T follicular helper cell (primary cell): ENCODE measurements at places on chromosomes 6 and 20.

- no peak for DNase-seq
These were observed 518.1 kb upstream of the JARID2 start for GRCh38 chr6:14727494-14728395.

GRCh38 chr20:37096415-37097041, 731 bp upstream of the RBL1 start:
- no peak for DNase-seq

DNA sequence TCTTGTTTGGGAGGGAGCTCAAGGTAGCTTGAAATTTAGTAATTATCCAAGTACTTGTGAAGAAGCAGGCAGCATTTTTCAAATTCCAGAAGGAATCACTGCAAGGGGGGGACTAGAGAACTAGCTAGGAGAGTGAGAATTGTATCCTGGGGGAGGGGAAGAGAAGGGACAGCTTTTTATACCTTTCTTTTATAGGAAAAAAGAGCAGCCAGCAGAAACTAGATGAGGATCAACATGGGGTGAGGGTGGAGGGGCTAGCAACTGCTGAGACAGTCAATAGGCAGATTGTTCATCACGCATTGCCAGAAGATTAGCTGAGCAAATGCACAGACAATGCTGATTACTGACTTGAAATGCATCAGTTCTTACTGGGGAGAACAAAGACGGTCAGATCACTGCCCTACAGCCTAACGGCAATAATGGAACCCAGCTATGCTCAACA, 514.3 kb upstream of the CITED2 start:
- DNase-seq, result no peak

GRCh38 chr20:50055524-50056083, 57.3 kb downstream of the UBE2V1 start:
- no peak for DNase-seq

- no peak for DNase-seq
These were observed 168.4 kb downstream of the GJA10 start for GRCh38 chr6:90062667-90063066.

DNA sequence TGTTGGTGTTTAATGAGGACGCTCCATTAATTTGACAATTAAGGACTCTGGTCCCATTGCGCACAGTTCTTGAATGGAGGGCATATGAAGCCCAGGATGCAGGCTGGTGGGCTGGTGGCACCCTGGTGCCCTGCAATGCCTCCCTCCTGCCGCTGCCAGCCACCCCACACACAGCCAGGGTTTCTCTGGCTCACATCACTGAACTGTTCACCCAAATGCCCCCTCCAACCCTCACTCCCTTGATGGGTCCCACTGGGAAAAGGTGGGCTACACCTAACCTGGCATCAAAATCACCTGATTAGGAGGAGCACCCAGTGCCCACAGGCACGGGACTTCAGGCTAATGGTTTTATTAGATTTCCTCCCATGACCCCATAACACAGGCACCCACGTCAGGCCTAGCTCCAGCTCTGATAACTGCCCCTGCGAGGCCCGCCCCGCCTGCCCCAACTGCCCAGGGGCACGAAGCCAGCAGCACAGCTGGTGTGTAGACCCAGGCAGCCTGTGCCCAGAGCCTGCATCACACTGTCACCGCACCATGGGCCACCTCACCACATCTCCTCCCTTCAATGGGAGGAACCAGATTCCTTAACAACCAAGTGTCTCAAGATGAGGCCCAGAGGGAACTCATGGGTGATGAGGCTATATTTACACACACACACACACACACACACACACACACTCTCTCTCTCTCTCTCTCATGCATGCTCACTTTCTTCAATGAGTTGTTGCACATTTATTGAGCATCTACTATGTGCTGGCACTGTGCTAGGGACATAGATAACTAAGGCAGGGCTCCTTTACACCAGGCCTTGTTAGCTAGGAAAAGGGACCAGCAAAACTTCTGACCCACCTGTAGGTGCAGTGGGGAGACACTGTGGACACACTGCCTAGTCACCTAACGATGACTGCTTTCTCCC, 107.3 kb downstream of the NOL4L start:
- no peak for DNase-seq

- DNase-seq, result peak; percentile 70
These were observed 4.5 kb upstream of the TAF8 start for GRCh38 chr6:42045538-42046460.

DNA sequence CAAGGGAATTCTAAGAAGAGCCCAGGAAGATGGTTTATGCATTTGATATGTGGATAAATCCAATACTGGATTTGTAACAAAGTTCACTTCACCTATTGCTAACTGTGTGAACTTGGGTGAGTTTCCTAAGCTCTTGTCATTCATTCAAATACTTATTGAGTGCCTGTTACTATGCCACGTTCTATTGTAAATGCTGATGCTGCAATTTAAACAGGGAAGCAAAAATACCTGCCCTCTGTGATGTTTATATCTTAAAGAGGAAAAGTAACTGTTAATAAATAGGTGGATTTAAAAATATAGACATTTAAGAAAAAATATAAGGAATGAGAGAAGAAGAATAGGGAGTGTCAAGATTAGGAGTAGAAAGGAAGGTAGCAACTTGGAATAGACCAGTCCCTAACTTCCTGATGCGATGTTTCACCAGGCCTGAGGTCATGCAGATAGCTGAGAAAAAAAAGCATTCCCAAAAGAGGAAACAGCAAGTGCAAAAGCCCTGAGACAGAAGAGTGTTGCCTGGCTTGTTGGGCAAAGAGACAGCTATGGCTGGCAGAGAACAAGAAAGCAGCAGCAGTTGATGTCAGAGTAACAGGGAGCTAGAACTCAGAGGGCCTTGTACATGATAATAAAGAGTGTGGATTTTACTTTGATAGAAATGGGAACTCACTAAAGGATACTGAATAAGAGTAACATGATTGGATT, 54.3 kb upstream of the TCF21 start:
- no peak for DNase-seq

- no peak for DNase-seq
These were observed 107.1 kb downstream of the PTPRK start for GRCh38 chr6:128413291-128413690.

GRCh38 chr20:2296524-2297356, 939 bp downstream of the TGM3 start:
- DNase-seq, result no peak

GRCh38 chr6:86888301-86888700, 49.0 kb upstream of the HTR1E start:
- no peak for DNase-seq

DNA sequence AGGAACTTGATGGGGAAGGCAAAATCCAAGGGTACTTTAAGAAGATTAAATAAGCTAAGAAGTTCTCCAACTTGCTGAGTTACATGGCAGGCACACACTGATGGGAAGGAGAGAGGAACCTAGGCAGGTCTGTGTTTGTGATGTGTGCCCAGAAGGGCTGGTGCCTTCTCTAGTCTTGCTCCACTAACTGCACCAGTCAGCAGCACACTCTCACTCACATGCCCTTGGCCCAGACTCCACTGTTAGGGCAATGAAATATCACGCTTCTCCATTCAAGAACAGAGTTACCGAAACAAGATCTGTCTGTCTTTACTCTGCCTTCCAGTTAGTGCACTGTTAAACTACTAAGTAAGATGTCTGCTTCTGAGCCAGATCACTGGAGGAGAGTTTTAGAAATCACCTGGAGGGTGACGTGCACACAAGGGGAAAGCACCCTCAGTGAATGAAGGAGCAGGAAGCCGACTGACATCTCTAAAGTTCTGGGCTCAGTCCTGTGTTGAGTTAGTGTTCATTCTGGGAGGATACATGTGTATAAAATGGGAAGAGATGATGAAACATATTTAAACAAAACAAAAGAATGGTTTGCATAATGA, 251.1 kb downstream of the FOXC1 start:
- no peak for DNase-seq

- DNase-seq, result no peak
These were observed 27.7 kb upstream of the CARMIL1 start for GRCh38 chr6:25251426-25251825.

- DNase-seq, result no peak
These were observed 83.8 kb upstream of the ELOVL5 start for GRCh38 chr6:53432318-53433161.

DNA sequence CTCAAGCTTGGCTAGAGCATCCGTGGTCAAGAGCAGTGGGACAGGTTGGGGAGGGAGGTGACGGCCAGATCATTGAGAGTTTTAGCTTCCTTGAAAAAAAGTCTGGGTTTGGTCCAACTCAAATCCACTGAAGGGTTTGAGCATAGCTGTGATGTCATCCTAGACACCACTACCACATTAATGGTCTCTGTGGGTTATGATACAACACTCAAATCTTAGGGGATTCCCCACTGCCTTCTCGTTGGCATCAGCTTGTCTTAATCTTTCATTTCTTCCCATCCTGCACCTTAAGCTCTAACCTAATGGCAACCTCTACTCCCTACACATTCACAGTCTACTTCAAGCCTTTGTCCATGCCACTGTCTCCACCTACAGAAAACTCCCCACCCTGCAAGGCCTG, 77.3 kb downstream of the BMP6 start:
- no peak for DNase-seq

- DNase-seq, result peak; percentile 29
These were observed 11.2 kb downstream of the GNAS-AS1 start for GRCh38 chr20:58839474-58839874.

DNA sequence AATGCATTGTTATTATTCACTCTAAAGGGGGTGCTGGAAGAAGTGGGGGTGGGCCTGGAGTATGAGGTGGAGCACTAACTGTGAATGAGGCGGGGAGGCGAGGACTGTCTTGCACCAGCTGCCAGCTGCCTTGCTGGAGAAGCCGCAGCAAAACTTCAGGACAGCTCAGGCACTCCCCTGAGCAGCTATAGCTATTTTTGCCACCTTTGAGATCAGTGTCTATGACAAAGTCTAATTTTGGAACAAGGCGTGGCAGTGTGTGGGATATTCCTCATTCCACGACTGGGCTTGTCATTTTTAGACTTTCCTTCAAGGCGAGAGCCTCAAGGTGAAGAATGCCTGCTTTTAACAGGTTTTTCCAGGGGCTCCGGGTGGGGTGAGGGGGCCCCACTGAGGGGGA, 143.8 kb downstream of the DOK5 start:
- DNase-seq, result no peak

GRCh38 chr6:140275725-140276124, 901.3 kb upstream of the CITED2 start:
- DNase-seq, result no peak

DNA sequence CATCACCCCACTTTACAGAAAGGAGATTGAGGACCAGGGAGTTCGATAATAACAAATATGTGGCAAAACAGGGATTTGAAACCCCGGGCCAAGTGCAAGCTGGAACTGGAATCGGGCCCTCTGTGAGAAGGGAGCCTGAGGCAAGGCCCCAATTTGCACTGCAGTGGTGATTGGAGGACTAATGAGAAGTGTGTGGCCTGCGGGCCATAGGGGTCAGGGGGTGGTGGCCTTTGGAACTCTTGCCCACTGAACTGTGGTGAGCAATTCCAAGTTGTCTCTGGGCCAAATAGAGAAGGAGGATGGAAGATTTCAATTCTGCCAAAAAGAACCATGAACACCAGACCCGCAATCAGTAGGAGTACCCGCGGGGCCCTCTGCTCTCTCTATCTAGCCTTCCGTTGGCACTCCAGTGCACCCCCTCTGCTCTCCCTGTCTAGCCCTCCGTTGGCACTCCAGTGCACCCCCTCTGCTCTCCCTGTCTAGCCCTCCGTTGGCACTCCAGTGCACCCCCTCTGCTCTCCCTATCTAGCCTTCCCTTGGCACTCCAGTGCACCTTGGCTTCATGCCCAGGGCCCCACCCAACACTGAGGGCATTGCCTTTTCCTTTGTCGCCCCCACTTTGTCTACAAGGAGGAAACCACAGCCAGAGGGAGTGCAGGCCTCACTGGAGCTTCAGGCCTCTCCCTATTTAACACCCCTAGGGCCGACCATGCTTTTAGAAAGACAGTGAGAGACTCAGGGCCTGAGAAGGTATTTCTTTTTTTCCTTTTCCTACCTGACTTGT, 6.0 kb upstream of the PTPRA start:
- no peak for DNase-seq

DNA sequence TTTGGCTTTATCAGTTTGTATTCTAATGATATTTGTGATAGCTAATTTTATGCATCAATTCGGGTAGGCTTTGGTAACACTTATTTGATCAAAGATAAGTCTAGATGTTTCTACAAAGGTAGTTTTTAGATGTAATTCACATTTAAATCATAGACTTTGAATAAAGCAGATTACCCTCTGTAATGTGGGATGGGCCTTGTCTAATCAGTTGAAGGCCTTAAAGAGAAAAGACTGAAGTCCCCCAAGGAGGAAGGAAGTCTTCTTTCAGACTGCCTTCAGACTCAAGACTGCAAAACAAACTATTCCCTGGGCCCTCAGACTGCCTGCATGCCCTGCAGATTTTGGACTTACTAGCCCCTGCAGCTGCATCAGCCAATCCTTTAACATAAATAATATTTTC, 178.5 kb downstream of the TRDN start:
- DNase-seq, result no peak

GRCh38 chr6:25137916-25138232, 141.3 kb upstream of the CARMIL1 start:
- no peak for DNase-seq

DNA sequence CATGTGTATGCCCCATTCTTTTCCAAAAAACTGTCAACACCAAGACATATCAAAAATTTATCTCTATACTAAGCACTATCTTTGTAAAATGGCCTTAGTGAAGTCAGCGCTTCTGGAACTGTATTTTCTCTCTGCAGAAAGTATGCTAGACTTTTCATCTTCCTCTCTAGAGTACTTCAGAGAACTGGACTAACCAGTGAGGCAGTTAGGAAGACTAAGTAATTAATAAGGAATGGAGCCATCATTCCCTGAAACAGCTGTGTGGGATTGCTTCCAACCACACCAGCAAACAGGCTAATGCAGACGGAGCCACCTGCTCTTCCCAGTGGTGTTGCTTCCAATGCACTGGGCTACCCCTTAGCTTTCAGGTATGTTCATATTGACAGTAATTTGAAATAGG, 169.1 kb upstream of the FUT9 start:
- no peak for DNase-seq

DNA sequence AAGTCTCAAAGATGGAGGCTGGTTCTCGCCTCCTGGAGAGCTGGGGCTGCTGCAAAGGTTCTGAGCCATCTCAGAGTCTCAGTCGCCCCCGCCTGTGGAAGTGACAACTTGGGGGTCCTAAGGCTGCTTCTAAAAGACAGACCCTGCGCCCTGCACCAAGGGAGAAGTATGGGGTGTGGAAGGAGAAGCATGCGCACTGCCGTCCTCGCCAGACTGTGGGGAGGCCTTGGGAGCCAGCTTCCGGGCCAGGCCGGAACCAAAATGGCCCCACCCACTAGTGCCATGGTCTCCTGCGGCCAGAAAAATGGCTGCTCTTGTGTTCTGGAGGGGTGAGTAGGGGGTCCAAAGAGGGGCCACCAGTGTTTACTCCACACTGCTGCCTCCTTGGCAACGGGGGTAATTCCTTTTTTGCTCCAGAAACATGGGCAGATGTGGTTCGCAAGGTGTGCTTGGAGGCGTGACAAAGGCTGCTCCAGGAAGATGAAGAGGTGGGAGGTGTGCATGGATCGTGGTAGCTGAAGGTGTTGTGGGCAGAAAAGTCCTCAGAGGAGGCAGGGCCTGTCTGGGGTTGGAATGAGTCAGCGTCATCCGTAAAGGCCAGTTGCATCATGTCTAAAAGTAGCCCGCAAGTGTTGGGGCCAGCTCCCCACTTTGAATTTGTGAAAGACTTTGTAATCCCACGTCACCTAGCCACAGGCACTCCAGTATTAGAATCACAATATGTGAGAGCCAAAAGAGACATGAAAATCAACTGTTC, 329.8 kb upstream of the SOX4 start:
- no peak for DNase-seq

- DNase-seq, result no peak
These were observed 45.9 kb upstream of the DUSP22 start for GRCh38 chr6:246352-246751.

- DNase-seq, result no peak
These were observed 14.6 kb upstream of the RIPOR2 start for GRCh38 chr6:24950218-24950941.
